Spleen (tissue), 13 donors: ENCODE measurements at places on chromosomes 12 and 14.

DNA sequence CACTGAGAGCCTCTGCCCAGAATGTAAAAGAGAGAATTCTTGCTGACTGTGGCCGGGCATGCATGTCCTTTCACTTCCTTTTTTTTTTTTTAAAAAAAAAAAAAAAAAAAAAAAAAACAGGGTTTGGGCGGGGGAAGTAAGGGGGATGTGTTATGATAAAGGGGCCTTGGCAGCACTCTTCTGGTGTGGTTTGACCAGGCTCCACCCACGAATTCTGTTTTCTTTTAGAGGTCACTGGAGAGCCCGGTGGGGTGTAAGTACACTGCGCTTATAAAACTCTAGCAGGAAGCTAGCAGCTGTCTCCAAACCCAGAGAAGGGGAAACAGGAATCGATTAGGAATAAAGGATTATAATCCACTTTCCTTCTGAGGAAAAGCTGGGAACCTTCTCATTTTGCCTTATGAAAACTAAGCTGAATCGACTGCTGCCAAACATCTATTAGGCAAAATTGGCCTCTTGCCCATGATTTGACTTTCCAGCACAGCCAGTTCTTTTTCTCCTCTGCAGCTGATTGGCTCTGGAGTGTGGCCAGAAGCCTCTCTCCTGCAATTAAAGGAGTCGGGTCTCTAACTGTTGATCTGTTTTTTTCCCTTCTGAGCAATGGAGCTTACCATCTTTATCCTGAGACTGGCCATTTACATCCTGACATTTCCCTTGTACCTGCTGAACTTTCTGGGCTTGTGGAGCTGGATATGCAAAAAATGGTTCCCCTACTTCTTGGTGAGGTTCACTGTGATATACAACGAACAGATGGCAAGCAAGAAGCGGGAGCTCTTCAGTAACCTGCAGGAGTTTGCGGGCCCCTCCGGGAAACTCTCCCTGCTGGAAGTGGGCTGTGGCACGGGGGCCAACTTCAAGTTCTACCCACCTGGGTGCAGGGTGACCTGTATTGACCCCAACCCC lies 27.7 kb upstream of the HIGD1C start:
- DNase-seq = peak; percentile 83

DNA sequence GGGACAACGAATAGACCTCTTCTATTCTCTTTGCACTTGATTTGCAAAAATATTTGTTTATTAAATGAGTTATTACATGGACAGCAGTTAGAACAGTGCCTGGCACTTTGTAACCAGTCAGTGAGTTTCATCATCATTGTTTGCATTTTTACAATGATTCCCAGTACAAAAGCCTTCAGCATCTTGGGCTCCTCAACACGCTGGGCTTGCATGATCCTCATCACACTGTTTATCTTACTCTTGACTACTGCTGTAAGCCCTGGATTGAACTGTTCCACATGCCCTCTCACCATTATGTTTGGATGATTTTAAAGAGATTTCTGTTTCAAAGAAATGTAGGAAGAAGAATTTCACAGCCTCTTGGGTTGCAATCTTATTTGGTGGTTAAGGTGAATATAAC lies 204.3 kb downstream of the PELI2 start:
- no peak for DNase-seq

DNA sequence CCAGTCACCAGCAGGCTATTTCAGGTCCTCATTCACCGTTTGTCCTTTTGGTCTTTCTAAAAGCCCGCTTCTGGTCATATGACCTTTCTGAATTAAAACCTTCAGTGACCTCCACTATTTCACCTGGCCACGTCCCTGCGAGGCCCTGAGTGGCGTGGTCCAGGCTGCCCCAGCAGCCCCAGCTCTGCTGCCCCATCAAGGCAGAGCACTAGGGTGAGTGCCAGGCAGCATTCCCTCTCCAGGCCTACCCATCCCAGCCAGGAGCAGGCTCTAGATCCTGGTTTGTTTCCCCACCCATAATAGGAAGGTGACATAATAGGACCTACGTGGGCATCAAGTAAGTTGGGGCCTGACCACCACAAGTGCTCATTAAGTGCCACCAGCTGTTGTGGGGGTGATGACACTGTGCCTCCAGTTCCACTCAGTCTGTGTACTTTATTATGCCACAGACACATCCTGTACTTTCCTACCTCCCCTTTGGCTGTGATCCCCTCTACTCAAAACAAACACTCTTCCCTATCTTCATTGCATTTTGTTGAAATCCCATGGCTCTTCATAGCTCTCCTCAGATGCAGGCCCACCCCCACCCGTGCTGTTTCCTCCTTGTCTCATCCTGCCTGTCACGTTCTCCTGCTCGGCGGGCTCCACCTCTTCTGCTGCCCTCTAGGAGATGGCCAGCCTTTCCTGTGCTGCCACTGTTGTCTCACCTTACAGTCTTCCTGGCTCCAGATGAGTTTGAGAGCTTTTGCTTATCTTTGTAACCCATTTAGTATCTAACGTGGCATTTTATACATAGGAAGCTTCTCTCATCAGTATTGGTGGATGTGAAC lies 21.4 kb downstream of the CKB start:
- DNase-seq = no peak

- no peak for DNase-seq
Measured at GRCh38 chr12:69298947-69299346, 49.2 kb upstream of the LYZ start.

GRCh38 chr14:103257211-103257962 lies 76.7 kb upstream of the EIF5 start:
- DNase-seq = no peak

DNA sequence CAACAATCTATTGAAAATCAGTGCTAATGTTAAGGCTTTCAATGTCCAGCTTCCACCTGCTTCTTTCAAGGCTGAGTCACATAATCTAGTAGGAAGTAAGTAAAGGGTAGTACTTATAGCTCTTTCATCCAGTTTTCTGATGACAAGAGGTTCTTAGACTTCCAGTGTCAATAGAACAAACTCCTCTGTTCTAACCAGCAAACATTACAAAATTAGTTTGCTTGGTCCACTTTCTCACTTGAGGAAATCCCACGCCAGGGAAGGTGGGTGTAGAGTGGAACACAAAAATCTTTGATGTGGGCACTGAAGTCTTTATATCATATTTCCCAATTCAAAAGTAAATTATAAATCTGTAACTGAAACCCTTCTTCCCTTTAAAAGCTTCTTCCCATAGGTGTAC lies 2.6 kb downstream of the NPC2 start:
- DNase-seq = no peak

GRCh38 chr14:99420711-99421110 lies 59.9 kb downstream of the SETD3 start:
- DNase-seq = no peak

GRCh38 chr12:75727577-75727976 lies 216.2 kb upstream of the KRR1 start:
- no peak for DNase-seq

DNA sequence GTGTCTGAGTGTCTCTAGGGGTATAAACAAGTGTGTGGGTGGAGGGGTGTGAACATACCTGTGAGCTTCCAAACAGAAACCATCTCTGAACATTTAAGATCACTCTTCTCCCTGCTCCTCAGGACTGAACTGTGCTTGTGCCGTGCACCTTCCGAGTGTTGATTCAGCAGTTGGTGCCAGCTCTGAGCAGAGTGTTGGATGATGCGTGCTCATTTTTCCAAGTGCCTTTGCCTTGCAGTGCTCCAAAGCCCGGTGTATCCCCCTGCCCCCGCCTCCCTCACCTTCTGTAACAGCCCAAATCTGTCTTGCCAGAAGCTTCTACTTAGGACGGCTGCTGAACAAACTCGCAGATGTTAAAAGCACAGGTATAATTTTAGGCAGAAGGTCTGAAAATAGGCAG lies 4.4 kb downstream of the WSCD2 start:
- no peak for DNase-seq

DNA sequence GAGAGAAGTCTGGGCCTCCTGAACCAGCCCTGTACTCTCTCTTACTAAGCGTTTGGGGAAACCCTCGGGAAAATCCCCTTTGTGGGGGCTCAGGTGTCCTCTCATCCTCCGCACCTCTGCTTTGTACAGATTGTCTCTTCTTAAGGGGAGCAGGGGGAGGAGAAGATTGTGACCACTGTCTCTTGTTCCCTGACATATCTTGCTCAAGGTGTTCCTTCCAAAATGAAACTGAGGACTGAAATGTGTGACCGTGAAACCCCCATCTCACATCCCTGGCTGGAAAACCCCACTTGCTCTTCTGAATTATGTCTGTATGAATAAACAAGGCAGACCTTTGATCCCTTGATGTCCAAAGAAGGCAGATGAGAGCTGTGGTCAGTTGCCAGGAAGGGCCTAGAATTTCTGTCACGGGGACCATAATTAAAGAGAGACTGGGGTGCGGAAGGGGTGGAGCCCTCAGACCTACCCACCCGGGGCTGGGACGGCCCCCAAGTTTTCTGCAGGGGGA lies 369.8 kb downstream of the AACS start:
- DNase-seq = no peak

DNA sequence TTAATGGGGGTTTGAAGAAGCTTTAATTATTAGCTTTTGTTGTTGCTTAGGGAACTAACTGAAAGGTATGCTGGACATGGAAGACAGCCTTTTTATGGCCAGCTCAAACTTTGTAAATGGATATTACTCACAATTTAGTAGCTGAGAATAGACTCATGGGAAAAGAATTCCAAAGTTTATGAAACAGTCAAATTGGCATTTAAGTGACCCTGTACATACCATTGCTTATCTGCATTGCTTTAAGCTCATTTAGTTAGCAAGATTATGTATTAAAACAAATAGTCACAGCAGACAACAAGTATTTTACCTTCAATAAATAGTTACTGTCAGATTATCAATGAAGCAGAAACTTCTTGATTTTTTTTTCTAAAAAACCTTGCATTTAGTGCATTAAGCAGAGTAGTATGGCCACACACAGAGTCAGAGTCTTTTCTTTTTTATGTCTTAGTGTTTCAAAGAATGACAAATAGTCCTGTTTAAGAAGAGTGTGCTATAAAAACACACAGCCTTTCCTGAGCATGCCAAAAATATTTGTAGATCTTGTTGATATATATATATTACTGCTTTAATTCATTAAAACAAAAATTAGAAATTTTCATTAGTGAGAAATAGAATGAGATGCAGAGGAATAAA lies 102.2 kb downstream of the TTC6 start:
- no peak for DNase-seq

DNA sequence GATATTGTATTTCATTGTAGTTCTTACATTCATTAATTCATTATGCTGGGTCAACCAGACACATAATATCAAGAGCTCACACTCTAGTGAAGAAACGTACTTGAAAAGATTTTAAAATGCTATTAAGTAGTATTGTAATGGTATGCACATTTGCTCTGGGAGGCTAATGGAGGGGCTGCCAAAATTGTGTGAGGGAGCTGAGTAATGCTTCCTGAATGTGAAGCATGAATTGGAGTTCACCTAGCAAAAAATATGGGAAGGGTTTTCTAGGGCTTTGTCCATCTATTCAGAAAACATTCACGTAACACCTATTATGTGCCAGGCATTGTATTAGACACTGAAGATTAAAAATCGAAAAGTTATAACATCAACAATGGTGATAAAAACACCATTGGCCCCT lies 403.8 kb upstream of the PDE3A start:
- DNase-seq = no peak

DNA sequence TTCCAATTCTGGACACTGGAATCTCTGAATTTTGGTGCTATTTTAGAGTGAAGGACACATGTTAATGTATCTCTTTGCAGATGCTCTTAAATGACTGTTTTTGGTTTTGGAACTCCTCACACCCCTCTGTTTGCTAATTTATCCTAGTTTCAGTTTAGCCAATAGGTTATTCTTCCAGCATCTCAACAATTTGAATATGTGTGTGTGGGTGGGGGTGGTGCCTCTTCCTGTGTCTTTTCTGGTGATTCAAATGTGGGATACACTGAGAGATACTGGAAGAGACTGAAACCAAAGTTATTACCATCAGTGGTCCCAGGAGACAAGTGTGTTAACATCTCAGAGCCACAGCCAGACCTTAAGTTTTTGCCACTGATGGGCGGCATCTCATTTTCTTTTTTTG lies 1317.4 kb upstream of the TMEM132C start:
- no peak for DNase-seq

DNA sequence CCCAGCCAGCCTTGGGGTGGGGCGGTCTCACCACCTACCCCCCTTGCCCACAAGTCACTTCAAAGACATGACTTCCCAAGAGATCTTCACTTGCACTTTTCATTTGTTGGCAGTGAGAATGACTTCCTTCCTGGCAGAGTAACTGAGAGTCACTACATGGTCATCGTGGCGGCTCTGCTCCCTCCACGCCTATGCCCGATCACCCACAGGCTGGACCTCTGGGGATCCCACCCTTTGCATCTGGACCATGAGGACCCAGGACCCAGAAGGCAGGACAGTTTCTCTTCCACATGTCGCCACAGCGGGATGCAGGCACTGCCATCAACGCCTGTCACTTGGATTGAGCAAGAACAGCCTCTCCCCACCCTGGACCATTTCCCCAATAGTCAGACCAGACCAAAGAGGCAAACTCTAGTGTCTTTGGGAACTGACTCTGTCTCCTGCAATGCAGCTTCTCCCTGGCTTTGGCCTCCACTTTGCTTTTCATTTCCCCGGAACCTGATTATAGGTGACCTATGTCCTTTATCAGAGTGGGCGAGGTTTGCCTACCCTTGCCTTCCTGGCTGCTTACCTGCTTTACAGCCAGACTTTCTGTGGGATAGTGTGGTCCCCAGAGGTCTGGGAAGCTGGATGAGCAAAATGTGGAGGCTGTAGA lies 3.6 kb downstream of the VDR start:
- DNase-seq = no peak

DNA sequence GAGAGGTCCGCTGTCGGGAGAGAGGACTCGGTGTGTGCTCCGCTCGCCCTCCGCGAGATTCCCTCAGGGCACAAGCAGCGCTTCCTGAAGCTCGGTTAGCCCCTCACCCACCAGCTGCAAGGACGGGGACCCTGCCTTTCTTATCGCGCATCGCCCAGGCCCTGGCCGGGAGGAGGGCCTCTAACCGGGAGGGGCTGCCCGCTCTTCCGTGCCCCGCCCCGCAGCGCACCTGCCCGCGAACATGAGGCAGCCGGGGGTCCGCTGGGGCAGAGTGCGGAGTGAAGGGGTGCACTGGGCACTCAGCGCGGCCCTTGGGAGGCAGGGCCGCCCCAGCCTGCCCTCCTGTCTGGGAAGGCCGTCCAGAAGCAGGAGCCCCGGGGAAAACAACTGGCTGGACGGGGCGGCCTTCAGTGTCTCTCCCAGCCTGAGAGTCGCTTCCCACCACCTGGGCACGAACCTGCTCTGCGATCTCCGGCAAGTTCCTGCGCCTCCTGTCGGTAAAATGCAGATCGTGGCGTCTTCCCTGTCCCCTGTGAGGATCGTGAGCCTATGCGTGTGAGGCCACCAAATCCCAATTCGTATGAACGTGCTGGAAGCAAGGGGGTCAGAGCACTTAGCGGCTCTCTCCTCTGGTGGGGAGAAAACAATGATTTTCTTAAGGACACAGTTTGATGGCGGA lies 28.0 kb upstream of the ADIPOR2 start:
- peak; percentile 82 for DNase-seq

- DNase-seq = no peak
Measured at GRCh38 chr14:67738740-67739504, 37.2 kb downstream of the RDH12 start.

GRCh38 chr14:53491884-53492277 lies 338.8 kb upstream of the DDHD1 start:
- no peak for DNase-seq

- no peak for DNase-seq
Measured at GRCh38 chr14:91753501-91754128, 21.7 kb upstream of the CATSPERB start.

- DNase-seq = no peak
Measured at GRCh38 chr14:65159281-65160062, 57.2 kb upstream of the MAX start.
